Activated T-helper 2 cell treated with anti-CD3 and anti-CD28 coated beads, Interferon-gamma antibody, Interleukin-2, Interleukin-4, amounts not matched to agents 10 μg/mL and 5 μg/mL and 100 μg/mL, durations not matched to agents 14 hours and 24 hours and 36 hours (primary cell): ENCODE measurements at places on chromosomes 3 and 15. TPM values are rescaled to one million over a fixed set of nuclear protein-coding genes. Genes with fewer than 3 reads are reported as not detected.

DNA sequence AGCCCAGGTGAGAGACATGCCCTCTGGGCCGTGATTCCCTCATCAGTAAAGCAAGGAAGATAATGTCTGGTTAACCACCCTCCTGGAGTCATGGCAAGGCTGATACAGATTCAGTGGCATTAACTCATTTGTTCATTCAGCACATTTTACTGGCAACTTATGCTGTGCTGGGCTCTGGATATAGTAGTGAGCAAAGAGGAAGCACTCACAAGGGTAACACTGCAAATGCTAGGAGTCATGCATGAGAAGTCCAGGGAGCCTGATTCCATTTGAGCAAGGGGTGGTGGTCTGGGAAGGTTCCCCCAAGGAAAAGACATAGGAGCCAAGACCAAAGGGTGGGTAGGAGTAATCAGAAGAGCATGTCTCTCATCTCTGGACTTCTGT is 50.2 kb downstream of the SMAD3 start:
- peaks cover 55% of the 10 kb centered on the region for H3K36me3 ChIP-seq
- H3K4me3 ChIP-seq = no peak overlapping the region
- H3K4me1 ChIP-seq = peaks cover 81% of the 10 kb centered on the region
- peak overlapping the region; percentile 86 for H3K27ac ChIP-seq

The SLC12A1 gene
- not detected in 2 replicates for total RNA-seq

The RAB8B gene
- 214 TPM in 2 replicates for total RNA-seq

DNA sequence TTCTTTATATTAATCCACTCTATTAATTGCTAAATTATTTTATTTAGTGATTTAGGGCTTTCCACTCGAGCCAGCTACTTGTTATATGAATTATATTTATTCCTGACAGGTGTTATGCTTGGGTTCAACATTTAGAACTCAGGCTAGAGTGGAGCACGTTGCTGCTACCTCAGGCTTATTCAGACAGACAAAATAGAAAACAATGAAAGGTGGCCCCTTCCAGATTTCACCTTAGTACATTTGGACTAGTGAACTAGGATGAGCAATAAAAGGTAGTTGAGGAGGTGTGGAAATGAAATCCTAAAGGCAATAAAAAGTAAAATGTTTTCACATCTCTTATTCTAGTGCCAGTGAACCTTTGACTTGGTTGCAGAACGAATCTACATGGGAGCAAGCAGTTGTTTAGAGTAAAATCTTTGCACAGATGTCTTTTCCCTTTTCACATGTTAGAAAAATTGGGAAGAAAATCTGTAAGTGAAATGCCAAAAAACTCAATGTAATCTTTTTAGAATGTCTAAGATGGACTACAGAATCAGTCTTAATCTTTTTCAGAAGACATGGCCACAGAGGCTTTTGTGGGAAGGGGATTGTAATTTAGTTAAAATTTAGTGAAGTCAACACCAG is 63.8 kb downstream of the AKAP13 start:
- no peaks in the 10 kb centered on the region for H3K27me3 ChIP-seq
- peak overlapping the region; percentile 66 for H3K27ac ChIP-seq
- H3K4me1 ChIP-seq = peaks cover 41% of the 10 kb centered on the region
- H3K36me3 ChIP-seq = peaks cover 19% of the 10 kb centered on the region

DNA sequence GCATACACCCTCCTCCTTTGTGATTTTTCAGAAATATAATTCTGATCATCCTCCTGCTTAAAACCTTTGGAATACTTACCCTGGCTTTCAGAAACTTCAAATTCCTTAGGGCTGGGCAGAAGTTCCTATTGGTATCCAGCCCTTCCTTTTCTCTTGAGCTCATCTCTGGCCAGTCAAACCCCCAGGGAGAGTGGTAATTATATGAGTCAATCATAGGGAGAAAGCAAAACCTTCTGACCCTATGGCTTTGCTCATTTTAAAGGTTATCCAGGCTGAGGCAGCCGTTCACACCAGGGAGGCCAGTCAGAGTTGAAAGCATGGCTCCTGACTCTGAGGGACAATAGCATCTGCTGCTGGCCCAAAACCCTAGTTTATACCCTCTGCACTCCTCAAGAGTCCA is 23.9 kb upstream of the CTNNB1 start:
- no peak for DNase-seq
- no peaks in the 10 kb centered on the region for H3K4me1 ChIP-seq
- no peak overlapping the region for H3K4me3 ChIP-seq
- peaks cover 27% of the 10 kb centered on the region for H3K27me3 ChIP-seq
- no peaks in the 10 kb centered on the region for H3K36me3 ChIP-seq
- H3K27ac ChIP-seq = no peak overlapping the region

- no peak overlapping the region for H3K4me3 ChIP-seq
- no peak for DNase-seq
- no peak overlapping the region for H3K27ac ChIP-seq
- H3K27me3 ChIP-seq = peaks cover 2% of the 10 kb centered on the region
Measured at GRCh38 chr3:15330031-15330596, 2.3 kb downstream of the SH3BP5 start.

The ALPK3 gene
- total RNA-seq = 0.34 TPM in 2 replicates

DNA sequence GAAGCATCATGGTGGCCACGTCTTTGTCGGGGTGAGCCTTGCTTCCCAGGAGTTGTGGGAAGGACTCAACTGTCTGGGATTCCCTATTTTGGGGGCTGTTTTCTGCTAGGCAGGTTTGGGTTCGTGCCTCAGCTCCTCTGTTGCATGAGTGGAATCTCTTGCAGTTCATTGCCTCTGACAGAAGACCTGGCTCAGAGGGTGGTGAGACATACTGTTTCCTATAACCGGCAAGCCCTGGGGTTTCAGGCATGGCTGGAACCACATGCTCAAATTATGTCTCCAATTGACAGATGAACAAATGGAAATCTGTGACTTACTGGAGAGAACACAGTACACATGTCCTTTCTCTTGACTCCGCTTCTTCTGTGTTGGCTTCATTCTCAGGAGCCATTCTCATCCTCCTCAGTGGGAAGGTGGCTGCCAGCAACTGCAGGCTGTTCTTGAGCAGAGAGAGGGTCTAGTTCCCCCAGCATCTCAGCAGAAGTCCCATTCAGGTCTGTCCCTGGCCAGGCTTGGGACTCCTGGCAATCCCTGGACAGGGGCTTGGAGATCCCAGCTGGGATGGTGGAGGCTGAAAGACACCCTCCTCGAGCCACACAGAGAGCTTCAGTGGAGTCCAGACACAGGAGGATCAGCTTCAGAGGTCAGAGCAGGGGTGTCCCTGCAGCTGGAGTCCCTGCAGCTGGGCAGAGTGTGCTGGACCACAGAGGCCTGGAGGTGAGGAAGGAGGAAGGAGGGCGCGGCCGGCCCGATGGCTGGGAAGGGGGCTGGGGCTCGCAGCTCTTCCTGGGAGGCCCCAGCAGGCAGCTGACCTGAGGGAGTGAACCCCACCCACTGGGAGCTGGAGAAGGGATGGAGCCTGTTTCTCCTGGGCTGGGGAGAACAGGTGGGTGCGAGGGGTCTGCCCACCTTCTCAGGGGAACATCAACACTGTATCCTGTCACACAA is 97.6 kb downstream of the LSM3 start:
- H3K4me1 ChIP-seq = no peaks in the 10 kb centered on the region
- H3K27ac ChIP-seq = no peak overlapping the region
- no peaks in the 10 kb centered on the region for H3K36me3 ChIP-seq
- no peak overlapping the region for H3K4me3 ChIP-seq
- no peaks in the 10 kb centered on the region for H3K27me3 ChIP-seq

- no peak for DNase-seq
- peaks cover 33% of the 10 kb centered on the region for H3K4me1 ChIP-seq
- H3K36me3 ChIP-seq = no peaks in the 10 kb centered on the region
Measured at GRCh38 chr3:197427021-197427420, 128.6 kb upstream of the DLG1 start.
